ENCODE measurements at places on chromosomes 12 and 14.

DNA sequence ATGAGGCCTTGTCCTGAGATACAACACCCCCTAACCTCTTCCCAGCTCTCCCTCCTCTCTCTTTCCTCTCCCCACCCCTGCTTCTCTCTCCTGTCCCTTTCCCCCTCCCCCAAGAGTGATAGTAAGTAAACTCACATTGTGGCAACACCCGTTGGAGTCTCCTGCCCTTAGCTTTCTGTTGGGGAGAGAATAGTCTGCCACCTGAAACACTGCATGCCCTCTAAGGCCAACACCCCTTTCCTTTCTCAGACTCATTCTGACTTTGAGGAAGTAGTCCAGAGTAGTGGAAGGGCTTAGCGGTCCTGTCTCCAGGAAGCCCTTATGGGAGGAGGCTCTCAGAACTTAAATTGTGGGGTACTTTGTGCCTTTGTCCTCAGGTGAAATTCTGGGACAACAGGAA, 95.2 kb downstream of the PRKCH start:
- no peak for DNase-seq

GRCh38 chr14:96284430-96284829, 28.4 kb downstream of the BDKRB1 start:
- DNase-seq, result no peak

- DNase-seq, result peak; percentile 12
Observed at GRCh38 chr12:73598626-73599025, 939.0 kb upstream of the ATXN7L3B start.

- DNase-seq, result peak; percentile 50
Observed at GRCh38 chr12:75854681-75855309, 176.8 kb downstream of the PHLDA1 start.

- DNase-seq, result no peak
Observed at GRCh38 chr12:65876161-65876560, 51.9 kb downstream of the HMGA2 start.

- DNase-seq, result peak; percentile 38
Observed at GRCh38 chr14:59251811-59252771, 63.6 kb downstream of the DAAM1 start.

GRCh38 chr14:44438936-44439335, 68.1 kb downstream of the FSCB start:
- no peak for DNase-seq

DNA sequence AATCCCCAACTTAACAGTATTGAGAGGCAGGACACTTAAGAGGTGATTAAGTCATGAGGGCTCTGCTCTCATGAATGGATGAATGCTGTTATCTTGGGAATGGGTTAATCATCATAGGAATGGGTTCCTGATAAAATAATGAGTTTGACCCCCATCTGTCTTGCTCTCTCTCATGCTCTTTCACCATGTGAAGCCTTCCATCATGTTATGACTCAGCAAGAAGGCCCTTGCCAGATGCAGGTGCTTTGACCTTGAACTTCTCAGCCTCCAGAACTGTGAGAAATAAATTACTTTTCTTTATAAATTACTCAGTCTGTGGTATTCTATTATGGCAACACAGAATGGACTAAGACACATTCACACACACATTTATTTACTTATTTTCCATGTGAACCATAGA, 89.0 kb upstream of the PPM1H start:
- DNase-seq, result no peak

GRCh38 chr12:47807338-47807737, 12.4 kb downstream of the HDAC7 start:
- no peak for DNase-seq

- DNase-seq, result peak; percentile 34
Observed at GRCh38 chr14:67517083-67517482, 16.0 kb upstream of the PLEKHH1 start.

GRCh38 chr14:104735830-104736642, 12.0 kb downstream of the ADSS1 start:
- peak; percentile 66 for DNase-seq

DNA sequence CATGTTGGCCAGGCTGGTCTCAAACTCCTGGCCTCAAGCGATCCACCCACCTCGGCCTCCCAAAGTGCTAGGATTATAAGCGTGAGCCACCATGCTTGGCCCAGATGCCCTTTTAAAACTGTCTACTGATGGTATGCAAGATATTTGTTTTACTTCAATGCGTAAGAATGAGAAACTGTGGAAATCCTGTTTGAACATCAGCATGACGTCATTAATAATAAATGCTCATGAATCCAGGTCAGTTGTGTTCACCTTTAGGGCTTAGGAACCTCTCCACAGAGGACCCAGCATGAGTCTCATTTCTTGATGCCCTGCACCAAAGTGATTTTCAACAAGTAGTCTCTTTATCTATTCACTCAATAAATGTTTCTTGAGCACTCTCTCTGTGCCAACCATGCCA, 34.5 kb upstream of the FOS start:
- no peak for DNase-seq

- no peak for DNase-seq
Observed at GRCh38 chr14:85921241-85921640, 391.3 kb downstream of the FLRT2 start.

- DNase-seq, result no peak
Observed at GRCh38 chr14:79588398-79588797, 622.9 kb downstream of the DIO2 start.

- peak; percentile 92 for DNase-seq
Observed at GRCh38 chr14:104932676-104933631, 8.3 kb downstream of the PLD4 start.

DNA sequence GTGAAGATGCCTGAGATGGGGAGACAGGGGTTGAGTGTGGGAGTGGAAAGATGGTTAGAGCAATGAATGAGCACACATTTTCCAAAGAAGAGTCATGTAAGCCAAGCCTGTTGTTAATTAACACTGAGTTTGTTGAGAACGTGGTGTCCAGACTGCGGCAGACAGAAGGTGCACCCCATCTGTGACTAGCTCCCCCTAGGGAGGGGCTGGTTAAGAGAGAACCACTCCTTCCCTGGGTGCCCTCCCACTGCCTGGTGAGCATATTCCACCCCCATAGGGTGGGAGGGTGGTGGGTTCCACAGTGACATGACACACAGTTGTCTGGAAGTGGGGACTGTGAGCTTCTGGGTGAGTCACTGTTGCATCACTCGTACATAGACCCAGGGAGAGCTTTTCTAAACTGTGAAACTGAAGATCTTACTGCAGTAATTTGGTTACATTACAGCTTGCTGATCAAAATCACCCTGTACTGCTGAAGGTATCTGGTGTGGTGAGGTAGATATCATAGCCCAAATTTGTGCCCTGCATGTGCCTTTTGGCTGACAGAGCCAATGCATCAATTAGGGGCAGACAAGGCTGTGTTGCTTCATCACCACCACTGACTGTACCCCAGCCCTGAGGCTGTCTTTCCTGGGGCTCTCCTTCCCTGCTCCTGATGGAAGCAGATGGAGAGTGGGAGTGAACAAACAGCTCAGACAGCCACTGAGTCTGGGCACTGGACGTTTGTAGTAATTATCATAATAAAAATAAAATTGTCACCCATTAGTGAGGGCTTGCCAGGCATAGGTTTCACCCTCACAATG, 150.9 kb downstream of the EMP1 start:
- peak; percentile 79 for DNase-seq

DNA sequence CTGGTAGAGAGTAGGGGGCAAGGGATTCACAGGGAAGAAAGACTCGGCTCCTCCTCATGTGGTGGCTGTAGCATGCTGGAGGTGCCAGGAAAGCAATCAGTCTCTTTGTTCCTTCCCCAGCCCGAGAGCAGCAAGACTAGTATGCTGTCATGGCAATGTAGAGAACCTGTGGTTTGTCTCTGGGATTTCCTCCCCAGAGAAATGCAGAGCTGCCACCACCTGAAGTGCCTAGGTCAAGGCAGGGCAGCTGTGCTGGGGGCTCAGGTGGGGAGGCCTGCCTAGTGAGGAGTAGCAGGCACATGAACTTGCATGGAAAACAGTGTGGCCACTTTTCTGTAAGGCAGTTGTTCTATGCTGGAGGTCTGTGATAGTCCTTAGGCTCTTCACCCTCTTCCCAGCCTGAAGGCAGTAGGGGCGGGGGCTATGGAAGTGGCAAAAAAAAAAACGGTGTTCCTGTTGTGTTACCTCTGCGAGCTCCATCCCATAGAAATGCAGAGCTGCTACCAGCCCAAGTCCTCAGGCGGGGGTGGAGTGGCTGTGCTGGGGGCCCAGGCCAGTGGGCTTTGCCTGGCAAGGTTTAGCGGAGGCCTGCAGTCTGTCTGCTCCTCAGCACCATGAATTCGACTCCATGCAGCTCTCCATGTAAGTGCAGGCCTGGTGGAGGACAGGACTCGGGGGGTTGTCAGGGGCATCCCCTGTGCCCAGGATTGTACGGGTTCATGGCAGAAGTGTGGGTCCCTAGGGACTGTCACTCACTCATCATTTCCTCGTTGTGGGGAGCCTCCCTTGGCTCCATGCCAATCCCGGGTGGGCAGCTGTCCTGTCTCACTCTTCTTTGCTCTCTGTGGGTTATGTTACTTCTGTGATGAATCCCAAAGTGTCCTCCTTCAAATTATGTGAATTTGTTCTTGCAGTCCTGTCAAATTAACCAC, 4.1 kb upstream of the CLEC4D start:
- no peak for DNase-seq

DNA sequence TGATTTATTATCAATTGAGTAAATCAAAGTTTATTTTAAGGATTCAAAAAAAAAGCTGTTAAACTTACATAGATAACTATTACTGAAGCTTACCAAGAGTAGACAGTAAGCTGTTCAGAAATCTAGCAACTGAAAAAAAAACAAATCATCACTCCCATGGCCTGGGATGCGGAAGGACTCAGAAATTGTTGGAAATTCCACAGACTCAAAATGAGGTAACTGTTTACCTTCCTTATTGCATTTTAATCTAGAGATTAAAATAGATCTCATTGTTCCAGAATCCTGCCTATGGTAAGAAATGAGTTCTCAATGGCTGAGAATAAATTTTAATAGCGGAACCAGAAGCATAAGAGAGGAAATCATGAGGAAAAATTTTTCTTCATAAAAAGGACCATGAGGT, 87.2 kb downstream of the PPM1H start:
- no peak for DNase-seq

DNA sequence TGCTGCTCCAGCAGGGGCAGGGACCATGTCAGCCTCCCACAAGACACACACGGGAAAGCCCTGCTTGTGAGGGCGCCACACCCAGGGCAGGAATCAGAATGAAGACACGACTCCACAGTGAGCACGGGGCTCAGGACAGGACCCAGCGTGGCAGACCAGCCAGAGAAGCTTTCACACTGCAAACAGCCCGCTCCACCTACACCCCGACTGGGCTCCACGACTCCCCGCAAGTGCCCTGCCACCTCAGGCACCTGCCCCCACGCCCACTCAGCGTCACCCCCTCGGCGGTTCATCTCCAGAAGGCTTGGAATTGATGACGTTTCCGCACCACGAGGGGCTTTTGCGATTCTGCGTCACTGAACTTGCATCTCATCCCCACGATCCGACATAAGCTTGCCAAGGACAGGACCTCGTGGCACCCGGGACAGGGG, 91.1 kb downstream of the FBXL14 start:
- no peak for DNase-seq

- DNase-seq, result no peak
Observed at GRCh38 chr12:93676408-93677194, 574 bp upstream of the CRADD start.

GRCh38 chr14:60974090-60974651, 6.7 kb downstream of the TRMT5 start:
- DNase-seq, result no peak

GRCh38 chr14:92994131-92994676, 71.3 kb downstream of the CHGA start:
- DNase-seq, result no peak

- no peak for DNase-seq
Observed at GRCh38 chr12:82644896-82645295, 41.8 kb upstream of the TMTC2 start.

DNA sequence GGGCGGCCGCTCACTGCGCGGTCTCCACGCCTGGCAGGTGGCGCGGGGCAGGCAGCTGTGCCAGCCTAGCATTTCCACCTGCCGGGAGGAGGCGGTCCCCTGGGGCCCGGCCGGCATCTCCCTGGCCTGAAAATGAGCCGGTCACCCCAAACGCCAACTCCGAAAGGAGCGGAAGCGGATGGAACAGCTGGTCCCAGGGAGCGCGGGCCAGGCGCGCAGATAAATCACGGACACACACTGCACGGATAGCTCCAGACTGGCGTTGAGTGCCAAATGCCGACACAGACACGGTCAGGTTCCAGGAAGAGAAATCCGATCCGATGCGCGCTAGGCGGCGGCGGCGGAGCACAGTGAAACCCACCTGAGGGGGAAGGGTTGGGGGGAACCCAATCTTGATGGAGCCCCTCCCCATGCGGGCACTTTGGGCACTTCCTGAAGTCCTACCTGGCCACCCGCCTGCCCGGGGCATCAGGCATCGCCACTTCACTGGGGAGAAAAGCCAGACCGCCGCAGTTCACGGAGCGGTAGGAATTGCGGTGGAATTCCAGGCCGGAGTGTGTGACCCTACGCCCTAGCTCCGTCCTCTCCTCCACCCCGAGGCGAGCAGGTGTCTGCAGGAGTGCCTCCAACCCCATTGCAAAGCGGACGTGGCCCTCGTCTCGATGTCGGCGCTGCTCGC, 624 bp upstream of the PLEKHD1 start:
- DNase-seq, result no peak

GRCh38 chr12:48164451-48164850, 7.1 kb upstream of the ASB8 start:
- no peak for DNase-seq

GRCh38 chr12:98727196-98727595, 82.1 kb downstream of the APAF1 start:
- no peak for DNase-seq

GRCh38 chr14:23566778-23567185, 809 bp downstream of the AP1G2 start:
- DNase-seq, result peak; percentile 23

DNA sequence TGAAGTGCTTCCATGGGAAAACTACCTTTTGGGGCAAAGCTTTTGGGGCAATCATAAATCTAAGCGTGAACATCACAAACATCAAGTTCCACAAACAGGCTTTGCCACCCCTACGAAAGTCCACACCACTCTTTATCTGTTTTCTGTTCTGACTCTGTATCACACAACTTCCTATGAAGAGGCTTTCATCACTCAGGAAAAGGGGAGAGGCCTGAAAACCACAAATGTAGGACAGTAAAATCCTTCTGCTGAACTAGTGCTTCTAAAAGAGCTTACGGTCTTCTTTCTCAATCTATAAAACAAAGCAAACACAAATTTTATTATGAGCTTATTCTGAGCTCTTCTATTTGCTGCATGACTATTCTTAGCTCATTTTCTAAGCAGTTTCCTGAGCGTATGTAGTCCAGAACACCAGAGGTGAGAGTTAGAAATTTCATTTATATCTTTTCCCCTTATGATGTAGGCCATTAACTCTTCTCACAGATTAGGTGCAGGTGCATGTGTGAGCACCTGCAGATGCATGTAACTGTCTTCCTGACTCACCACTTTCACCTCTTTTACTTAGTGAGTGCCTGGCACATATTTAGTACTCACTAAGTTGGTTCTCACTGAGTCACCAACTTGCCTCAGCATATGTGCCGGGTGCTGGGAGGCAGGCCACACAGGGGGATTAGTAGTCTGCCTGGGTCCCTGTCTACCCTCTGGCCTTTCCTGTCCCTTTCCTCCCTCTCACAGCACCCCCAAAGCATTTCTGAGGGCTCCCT, 32.9 kb upstream of the SYCP3 start:
- DNase-seq, result no peak
